ENCODE measurements at places on chromosomes 5 and 9.

DNA sequence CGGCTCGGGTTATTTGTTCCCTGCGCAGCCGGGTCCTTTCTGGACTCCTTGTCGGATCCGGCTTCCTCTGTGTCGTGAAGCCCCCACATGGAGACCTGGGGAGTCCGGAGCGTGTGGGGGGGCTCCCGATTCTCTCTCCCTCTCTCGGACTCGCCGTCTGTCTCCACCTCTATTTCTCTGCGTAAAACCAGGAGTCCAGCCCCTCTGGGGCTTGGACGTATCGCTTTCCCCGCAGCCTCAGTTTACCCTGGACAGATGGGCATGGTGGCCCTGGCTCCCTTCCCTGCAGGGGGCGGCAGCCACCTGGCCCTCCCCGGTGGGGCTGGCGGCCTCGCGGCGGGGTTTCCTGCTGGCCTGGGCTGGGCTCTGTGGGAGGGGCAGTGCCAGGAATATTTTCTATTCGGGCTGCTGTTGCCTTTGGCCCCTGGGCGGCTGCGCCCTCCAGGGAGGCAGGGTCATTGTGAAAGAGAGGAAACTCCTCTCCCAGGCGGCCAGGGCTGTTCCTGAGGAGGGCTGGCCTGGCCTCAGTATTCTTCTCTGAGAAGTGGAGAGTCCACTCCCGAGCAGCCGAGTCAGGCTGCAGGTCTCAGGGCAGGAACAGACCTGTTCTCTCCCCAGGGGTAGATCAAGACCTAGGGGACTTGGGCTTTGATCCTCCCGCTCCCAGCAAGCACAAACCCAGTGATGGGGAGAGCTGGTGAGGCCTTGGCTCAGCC is 665 bp downstream of the ASS1 start:
- DNase-seq: peak; percentile 30

GRCh38 chr5:172452398-172453205 is 1.7 kb downstream of the SH3PXD2B start:
- no peak for DNase-seq

- DNase-seq: no peak
These were observed 14.4 kb downstream of the HNRNPK start for GRCh38 chr9:83965350-83966208.

- no peak for DNase-seq
These were observed 74.5 kb downstream of the F2RL2 start for GRCh38 chr5:76548525-76549229.

DNA sequence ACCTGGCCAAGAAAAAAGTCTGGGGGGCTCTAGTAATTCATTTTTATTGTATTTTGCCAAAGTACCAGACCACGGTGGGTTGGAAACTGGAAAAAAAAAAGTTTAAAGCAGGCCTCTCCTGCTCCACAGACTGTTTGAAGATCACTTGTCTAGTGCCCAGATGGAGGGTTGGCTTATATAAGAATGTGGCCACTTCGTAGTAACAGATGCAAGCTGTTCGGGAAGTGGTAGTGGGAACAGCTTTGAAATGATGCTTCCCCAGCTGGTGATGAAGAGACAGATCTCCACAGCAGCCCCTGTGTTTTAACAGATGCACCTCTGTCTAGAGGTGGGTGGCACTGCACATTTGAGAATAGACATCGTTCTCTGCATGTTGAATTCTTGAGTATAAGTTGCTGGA is 54.3 kb upstream of the DMRT3 start:
- DNase-seq: no peak

- no peak for DNase-seq
These were observed 388.9 kb upstream of the CDH10 start for GRCh38 chr5:25033658-25034057.

DNA sequence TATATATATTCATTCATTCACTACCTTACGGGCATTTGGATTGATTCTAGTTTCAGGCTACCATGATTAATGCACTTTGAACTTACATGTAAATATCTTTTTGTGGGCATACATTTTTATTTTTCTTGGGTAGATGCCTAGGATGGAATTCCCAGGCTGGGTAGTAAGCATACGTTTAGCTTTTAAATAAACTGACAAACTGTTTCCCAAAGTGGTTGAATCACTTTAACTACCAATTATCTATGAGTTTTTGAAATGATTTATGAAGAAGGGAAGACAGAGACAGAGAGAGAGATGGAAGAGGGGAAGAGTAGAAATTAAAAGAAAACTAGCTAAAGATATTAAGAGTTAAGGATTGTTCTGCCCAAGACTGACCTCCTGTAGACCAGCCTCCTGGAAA is 612.6 kb downstream of the PSAT1 start:
- DNase-seq: no peak

DNA sequence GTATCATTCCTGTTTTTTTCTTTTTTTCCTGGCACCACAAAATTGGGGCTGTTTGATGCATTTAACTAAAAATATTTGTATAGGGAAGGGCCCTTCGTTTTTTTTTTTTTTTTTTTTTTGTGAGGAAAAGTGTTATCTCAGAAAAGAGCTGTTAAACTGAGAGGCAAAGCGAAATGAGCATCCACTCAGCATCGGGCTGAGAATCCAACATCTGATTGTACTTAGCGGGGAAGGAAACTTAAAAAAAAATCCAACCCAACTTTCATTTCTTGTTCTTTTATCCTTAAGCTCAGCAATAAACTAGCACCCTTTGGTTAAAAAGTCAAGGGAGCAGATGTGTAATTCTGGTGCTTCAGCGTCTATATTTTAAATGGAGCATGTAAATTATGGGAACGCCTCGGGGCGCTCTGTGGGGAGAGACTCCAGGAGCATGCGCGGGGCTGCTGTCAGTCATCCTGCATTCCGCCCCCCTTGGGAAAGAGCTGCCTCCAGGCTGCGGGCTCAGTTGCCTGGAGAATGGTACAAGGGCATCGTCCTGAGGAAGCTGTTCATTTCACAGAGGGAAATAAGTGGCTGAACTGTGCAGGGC is 33.3 kb downstream of the DMRT2 start:
- DNase-seq: peak; percentile 29

DNA sequence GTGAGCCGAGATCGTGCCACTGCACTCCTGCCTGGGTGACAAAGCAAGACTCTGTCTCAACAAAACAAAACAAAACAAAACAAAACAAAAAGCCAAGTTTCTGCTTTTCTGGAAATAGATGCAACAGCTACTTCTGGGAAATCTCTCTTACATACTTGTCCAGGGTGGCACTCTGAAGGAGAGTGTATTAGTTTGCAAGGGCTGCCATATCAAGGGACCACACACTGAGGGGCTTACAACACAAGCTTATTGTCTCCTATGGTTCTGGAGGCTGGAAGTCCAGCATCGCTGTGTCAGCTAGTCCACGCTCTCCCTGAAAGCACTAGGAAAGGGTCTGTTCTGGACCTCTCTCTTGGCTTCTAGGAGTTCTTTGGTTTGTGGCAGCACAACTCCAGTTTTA is 277.9 kb upstream of the WWC1 start:
- DNase-seq: no peak

DNA sequence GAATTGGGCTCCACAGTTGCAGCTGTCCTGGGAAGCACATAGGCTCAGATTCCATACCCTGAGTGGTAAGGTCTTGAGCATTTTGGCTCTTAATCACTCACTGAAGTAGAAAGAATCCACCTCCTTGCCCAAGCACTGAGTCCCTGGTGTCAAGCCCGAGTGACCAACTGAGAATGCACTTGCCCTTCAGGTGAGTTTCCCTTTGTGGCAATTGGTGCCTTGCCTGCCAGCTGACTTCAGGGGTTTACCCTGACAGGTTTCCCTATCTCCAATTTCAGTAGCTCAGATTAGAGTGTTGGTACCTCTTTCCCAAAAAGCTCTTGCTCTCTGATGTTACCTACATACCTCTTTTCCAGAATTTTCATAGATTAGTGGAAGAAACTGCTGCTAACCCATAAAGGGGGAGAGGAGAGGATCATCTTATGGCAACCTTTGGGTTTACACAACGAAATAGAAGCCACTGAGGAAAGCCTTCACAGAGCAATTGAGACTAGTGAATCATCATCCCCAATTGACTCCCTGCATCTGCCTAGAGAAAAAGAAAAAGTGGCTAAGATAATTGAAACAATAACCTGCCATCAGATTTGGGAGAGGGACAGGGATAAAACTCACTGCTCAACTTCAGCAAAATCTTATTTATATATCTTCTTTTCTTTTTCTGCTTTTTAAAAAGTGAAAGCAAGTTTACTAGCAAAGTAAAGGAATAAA is 48.6 kb downstream of the CCL28 start:
- no peak for DNase-seq

DNA sequence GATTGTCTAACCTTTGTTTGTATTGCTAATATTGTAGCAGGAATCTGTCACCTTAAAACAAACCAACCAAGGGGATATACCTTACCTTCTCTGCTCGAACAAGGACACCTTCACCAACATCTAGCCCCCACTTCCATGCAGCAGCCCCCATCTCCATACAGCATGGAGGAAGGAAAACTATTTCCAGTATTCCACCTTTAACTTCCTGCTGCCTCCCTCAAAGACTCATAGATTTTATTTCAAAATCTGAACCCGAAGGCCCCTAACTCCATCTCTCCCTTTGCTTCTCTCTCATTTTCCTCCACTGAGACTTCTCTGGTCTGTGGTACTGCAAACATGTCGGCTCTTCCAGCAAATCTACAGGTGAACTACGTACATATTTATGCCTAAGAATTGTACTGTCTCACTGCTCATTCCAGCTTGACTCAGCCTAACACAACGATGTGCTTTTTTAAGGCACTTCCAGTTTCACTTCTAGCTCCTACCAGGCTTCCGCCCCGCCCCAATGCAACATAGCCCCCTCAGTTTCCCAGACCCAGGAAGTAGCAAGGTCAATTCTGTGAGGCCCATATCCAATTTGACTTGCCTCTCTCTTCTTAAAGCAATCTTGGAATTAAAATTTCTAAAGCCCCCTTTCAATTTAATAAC is 70.7 kb upstream of the RNF38 start:
- no peak for DNase-seq

DNA sequence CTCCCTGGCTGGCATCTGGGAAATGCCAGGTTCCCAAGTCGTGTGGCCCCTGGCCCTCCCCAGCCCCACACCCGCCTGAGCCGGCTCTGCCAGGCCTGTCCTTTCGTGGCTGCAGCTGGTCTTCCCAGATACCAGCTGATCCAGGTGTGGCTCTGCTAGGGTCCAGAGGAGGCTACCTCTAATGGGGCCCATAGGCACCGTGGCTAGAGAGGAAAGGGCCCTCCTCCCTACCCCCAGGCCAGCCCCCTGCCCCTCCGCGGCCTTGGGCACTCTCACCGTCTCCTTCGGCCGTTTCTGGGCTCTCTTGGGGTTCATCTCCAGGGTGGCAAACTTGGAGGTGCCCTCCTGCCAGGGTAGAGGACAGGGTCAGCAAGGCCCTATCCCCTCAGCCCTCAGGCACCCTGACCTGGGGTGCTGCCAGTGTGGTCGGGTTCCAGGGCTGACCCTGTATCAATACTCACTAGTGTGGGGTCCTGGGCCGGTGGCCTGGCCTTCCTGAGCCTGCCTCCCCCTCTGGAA is 17.0 kb downstream of the RALGDS start:
- no peak for DNase-seq

GRCh38 chr5:168430296-168430695 is 56.0 kb upstream of the RARS1 start:
- DNase-seq: no peak

- no peak for DNase-seq
These were observed 43.0 kb downstream of the SEMA6A start for GRCh38 chr5:116531635-116532034.

- DNase-seq: peak; percentile 46
These were observed 36.2 kb downstream of the SH3PXD2B start for GRCh38 chr5:172417983-172418630.

DNA sequence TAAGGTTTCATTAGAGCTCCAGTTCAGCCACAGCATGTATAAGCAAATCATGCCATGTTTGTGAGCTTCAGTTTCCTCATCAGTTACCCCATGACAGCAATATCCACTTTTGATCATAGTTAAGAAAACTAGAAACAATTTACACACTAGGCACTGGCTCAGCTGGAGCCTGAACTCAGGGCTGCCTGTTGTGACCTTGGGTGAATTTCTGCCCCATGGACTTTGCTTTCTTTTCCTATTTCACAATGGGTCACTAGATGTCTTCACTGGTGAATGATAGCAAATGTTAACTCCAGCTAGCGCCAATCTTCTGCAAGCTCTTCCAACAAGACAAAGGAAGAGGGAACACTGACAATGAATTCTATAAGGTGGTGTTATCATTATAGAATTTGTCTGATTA is 233.3 kb upstream of the TRIM32 start:
- DNase-seq: no peak

GRCh38 chr9:123261006-123261677 is 7.2 kb downstream of the STRBP start:
- DNase-seq: no peak

GRCh38 chr5:157496864-157497263 is 36.9 kb downstream of the NIPAL4 start:
- DNase-seq: no peak

DNA sequence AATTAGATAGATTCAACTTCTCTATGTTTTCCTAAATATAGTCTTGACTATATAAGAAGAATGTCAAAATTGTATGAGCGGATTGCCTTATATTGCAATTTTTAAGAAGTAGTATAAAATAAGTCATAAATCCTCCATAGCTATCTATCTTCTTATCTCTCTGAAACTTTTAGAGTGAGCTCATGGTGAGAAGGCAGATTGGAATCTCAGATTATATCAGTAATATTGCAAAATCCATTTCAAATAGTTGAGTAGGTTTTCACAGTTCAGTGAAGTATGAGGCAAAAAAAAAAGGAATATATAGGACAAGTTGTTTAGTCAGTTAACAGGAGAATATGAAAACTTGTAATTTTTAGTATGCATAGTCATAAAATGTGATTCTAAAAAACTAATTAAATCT is 156.4 kb downstream of the FAM174A start:
- DNase-seq: no peak

DNA sequence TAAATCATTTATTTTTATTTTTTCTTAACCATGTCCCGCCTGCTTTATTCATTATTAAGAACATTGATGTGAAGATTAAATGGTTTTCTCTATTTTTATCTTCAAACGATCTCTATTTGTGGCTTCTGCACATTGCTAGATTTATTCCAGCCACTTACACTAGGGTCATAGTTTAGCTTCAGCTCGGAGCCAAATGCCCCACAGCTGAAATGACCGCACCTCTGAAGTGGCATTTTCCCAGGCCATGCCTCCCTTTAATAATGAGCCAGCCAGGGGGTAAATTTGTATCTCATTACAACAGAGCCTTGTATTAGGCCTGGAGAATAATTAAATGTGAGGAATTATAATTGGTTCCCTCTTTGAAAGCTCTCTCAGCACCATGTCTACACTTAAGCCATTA is 89.4 kb downstream of the DOCK8 start:
- no peak for DNase-seq

- no peak for DNase-seq
These were observed 442.9 kb downstream of the NTRK2 start for GRCh38 chr9:85112391-85112790.

DNA sequence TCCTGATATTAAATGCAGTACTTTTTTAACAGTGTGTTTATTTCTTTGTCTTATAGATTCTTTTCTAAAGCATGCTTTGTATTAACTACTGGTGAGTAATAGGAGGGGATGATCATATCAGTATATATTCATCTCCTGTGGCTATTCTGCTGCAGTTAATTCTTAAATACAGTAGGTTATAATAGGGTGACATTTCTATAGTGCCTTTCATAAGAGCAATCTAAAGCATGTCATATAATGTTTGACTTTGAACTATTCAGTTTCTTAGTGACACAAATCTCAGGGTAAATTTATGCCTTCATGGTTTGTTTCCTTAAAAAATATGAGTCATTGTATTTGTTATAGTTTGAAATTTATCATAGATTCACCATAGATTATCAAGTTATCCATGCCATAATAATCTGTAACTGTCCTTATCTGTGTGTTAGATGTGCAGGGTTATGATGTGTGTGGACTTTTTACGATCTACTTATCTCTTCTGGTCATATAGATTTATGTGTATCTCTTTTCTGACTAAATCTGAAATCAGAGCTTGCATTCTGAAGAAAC is 1019.5 kb downstream of the NR2F1-AS1 start:
- no peak for DNase-seq
